ENCODE measurements at places on chromosomes 4 and X.
A peak's percentile ranks its signal among the peaks of the same experiment; 100 is the strongest.

DNA sequence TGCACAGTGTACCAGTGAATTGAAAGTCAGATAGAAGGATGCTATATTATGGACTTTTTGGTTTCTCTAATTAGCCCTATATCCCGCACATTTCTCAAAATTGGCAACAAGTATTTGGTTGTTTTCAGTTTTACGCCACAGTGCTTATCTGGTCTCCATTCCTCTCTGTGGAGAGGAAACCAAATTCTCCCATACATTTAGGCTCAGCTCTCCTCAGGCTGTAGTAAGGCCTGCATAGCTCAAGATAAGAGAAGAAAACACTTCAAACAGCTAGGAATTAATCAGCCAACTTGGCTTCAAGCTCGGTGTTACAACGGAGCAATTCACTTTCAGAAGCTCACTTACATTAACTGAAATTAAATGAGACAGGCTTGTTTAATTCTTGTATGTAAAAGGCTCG lies 263.2 kb downstream of the PDHA2 start:
- DNase-seq, result no peak

DNA sequence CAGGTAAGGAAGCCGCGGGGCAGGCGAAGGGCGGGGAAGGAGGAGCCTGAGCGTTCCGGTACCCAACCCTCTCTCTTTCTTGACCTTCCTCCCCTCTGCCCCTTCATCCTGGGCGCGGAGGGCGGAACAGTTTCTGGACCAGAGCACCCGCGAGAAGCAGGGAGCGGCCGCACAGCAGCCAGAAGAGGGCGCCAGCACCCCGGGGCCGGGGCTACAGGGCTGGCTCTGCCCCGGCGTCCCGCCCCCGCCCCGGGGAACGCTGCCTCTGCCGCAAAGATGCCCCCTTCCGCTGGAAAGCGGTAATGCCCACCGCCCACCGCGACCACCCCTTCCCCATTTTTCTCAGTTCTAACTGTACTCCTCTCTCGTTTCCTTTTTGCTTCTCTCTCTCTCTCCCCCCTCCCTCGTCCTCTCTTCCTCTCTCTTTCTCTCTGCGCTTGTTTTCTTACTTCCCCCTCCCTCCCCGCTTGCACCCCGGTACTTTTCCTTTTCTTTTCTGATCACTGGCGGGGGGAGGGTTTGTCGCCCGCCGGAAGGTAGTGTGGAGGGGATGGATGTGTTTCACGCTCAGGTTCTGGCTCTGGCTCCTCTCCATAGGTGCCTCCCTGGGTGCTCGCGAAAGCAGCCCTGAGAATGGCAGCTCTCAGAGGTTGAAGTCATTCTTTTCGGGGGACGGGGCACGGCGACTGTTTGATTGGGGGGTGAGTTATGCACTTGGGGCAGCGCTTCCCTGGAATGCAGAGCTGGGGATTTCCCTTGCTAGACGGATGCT lies 13.1 kb upstream of the PRDM8 start:
- DNase-seq, result peak; percentile 93

DNA sequence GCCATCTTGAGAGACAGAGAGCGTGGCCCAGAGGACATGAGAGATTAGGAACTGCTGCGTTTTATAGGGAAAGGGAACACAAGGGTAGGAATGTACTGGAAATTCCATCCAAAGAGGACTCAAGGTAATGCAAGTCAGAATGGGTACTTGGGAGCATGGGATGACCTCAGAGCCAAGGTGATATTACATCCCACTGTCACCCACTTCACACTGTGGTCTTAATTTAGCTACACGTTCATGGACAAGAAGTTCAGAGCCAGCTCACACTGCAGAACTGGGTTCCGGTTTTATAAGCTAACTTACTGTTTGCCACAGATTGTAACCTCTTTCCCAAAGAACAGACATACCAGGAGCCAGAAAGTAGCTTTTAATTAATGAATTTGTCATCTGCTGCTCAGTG lies 244.7 kb downstream of the CBR4 start:
- DNase-seq, result no peak

DNA sequence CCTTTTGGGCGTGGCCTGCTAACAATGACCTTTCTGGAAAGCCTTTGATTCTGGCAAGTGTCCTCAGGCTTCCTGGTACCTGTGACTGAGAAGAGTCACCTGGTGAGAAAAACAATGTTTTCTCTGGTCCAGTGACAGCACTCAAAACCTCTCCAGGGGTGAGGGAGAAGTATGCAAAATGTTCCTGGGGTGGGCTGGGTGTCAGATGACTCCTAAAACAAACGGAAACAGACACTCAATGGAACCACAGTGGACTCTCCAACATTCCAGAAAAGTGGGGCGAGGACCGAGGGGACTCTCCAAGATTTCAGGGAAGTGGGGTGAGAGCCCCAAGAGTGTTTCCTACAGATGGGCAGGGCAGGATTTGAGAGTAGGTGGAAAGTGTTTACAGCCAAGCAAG lies 69.5 kb downstream of the ANAPC4 start:
- DNase-seq, result no peak

- no peak for DNase-seq
These were observed 8.7 kb upstream of the FAM241A start for GRCh38 chr4:112136551-112136950.

GRCh38 chr4:7066006-7066405 lies 1.9 kb downstream of the GRPEL1 start:
- no peak for DNase-seq
